ENCODE measurements at places on chromosomes 2 and 18.

GRCh38 chr2:85481818-85482777 lies 56.9 kb upstream of the MAT2A start:
- DNase-seq: no peak

DNA sequence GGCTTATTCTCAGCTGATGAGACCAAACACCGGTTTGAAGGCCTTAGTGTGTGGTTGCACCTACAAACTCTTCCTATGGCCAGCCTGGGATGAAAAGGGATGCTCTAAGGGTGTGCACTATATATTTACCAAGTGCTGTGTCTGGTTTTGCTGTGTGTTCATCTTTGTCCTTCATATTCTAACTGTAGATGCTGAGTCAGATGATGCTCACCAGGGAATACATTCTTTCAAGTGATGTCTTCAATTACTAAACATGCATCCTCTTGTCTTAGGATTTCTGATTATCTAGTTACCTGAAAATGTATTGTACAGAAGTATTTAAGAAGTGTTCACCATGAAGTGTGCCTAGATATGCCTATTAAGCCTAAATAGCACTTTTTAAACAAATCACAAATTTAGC lies 1111.6 kb upstream of the ZEB2 start:
- no peak for DNase-seq

DNA sequence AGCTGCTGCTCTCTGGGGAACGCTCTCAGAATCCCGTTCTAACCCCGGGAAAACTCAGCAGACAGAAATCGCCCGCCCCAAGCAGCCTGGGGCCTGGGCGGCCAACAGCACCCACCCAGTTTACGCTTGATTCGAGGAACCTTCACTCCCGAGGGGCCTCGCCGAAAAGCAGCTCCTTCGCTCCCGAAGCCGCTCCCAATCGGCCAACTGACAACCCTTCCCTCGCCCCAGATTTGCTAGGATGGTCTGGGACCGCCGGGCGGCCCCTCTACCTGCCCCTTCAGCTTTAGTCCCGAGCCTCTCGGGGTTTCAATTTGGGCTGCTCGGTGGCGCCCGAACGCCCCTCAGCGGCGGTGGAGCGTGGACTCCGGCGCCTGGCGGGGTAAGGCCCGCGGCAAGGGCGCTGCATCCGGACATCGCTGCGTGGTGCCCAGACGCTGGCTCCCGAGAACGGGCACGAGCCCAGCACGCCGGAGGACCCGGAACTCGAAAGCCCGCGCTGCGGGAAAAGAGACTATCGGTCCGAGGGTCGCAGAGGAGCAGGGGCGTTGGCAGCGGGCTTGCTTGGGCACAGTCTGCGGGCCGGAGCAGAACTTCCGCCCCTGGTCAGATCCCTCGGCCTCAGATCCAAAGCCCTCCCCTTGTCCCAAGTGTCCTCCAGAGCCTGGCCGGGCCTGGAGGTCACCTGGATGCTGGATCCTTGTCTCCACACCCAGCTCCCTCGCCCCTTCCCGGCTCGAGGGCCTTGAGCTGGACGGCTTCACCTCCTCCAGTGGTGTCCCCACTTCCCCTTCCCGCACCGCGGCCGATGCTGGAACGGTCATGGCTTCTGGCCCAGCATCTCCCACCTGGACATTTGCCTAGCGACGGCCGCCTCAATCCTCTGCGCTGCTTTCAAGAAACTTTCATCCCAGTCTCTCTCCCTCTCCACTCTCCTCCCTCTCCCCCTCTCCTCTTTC lies 3.0 kb upstream of the OTX1 start:
- DNase-seq: peak; percentile 25

GRCh38 chr2:3587432-3587831 lies 7.5 kb upstream of the COLEC11 start:
- no peak for DNase-seq

DNA sequence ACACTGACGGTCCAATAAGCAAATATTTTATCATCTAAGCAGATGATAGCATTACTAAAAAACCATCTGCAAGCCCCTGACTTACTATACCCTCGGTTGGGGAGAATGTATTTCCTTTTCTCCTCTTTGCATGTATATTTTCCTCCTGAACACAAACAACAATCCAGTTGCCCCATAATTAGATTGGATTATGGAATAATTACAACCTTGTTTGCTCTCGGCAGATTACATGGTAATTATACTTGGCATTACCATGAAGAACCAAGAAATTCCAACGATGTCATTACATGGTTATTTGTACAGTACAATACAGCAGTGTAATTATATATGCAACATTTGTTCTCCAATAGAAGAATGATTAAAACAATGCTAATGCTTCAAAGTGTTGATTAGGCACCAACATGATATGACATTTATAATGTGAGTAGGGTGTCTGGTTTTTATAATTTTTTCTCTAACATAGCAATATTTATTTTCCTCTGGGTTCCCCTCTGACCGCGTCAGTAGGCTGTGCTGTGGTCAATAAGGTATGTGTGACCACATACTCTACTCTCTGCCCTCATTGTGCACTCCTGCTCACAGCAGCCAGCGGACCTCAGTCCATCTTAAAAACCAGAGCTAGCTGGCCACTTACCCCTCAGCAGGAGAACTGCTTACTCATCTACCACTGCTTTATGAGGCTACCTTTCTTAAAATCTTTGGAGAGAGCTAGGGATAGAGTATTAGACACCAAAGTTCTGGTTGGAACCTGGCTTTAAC lies 176.1 kb downstream of the INSIG2 start:
- no peak for DNase-seq

DNA sequence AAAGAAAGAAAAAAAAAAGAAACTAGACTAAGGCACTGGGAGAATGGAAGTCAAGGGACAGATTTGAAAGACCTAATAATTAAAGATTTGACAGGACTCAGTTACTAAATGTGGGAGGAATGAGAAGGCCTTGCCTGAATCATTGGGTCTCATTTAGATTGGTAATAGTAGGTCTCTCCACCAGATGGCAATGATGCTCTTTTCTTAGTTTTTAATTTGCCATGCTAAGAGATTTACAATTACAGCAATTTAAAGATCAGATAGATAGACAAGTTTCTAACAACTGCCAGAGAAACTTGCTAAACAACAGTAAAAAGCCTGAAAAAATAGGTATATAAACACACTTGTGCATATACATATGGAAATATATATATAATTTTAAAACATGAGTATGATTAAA lies 153.0 kb downstream of the TMEM247 start:
- DNase-seq: peak; percentile 64

All from muscle of leg (tissue), 16 donors.